ENCODE measurements at places on chromosomes 3 and 15.
A peak's percentile ranks its signal among the peaks of the same experiment; 100 is the strongest.

- no peak for DNase-seq
These were observed 117.3 kb upstream of the PRR20G start for GRCh38 chr3:127405010-127405598.

GRCh38 chr15:55221090-55222011 lies 24.6 kb upstream of the RSL24D1 start:
- DNase-seq: peak; percentile 57

GRCh38 chr3:37295925-37296324 lies 121.5 kb upstream of the LRRFIP2 start:
- no peak for DNase-seq

- DNase-seq: no peak
These were observed 535.8 kb downstream of the TBL1XR1 start for GRCh38 chr3:176661432-176661964.

DNA sequence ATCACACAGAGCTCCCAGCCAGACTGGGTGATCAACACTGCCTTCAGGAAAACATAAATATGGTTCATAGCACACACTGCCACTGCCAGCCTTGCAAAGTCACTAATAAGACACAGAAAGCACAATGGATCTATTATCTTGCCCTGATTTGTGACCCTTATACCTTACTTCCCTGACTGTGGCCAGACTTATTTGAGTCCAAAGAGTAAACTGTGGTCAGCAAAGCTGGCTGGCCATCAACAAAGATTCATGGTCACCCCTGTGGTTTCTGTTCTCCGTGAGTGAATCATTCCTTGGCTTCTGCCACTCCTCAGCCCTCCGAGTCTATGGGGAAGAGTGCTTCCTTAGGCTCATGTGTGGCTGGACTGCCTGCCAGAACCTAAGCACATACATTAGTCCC lies 437.7 kb downstream of the RAP2B start:
- DNase-seq: no peak

DNA sequence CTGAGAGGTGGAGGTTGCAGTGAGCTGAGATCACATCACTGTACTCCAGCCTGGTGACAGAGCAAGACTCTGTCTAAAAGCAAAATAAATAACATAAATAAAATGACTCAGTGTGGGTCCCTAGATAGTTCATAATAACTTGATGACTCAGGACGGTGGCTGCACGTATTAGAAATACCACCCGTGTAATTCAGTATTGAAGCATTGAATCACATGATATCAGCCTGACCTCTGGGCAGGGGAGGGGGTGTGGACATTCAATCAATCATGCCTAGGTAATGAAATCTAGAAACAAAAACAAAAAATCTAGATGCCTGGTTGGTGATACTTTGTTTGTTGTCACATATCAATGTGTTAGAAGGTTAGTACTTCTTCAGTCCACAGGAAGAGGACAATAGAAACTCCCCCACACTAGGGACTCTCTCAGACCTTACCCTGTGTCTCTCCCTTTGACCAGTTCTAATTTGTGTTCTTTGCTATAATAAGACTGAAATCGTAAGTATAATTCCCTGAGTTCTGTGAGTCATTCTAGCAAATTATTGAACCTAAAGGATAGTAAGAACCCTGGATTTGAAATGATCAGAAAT lies 177.3 kb downstream of the GAP43 start:
- no peak for DNase-seq

DNA sequence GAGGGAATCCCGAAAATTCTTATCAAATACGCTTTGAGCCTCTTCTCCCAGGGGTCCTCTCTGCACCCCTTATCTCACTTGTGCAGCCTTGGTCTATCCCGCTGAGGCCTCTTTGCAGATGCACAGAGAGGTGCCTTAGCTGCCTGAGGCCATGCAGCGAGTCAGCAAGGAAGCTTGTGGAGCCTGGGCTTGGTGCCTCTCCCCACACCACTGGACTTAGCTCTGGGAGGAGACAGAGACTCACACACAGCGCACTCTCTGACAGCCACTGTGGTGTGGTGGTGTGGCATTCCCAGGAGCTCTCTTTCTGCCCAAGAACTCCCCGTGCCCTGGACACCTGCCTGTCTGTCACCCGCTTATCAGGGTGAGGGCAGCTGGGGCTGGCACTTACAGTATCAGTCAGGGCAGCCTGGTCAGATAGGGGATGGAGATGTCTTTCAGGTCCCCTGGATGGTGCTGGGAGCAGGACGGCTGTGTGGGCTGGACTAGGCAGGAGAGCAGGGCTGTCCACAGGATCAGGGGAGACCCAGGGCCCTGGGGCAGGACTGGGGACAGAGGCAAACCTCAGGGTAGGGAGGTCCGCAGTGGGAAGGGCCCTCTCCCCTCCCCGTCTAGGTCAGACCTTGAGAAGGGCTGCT lies 10.2 kb upstream of the LINGO1 start:
- DNase-seq: no peak

DNA sequence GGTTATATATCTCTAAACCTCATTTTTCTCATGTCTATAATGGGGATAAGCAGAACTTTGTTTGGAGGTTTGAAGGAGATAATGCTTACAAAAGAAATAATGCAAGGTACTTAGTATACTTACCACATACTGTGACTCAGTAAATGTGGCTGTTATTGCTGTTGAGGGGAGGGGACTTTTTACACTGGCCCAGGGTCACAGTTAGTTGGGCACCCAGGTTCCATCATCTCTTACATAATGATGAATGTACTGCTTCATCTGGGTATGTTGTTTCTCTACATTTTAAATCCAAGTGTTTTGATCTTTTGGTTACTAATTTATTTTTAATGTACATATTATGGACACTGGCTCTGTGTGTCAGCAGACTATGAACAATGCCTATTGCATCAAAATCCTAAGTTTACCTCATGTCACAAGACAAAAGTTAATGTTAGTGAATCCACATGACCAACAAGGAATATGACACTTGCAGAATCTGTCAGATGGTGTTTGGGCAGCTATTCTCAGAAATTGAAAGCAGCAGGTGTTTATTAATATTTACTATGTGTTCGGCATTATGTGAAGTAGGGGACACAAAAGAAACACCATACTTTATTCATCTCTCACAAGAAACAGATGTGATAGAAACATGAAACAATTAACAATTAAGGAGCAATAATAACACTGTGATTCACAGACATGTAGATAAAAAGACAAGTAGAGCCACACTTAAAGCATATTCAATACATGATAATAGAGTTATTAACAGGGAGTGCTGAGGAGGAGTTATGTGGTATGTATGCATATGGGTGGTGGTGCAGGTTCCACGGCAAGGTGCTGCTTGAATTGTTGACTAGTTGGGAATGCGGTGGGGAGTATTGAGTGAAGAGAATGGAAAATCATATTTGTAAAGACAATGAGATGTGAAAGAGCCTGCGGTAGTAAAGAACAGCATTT lies 109.7 kb downstream of the GALK2 start:
- no peak for DNase-seq

GRCh38 chr3:124492824-124493223 lies 237.4 kb upstream of the UMPS start:
- no peak for DNase-seq

DNA sequence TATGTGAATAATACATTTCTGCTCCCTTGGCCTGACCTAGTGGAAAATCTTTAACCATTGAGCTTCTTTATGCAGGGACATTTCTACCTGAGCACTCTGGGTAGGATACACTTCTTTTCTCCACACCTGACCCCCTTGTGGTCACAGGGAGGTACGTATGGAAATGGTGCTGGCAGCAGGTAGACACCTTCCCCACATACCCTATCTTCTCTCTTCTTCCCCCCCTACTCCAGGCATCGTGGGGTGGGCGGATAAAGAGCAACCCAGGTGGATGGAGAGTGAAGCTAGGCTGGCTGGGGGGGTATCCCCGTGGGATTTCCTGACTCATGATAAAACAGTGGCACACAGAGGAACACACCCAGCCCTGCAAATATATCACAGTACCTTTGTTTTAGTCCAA lies 312.1 kb downstream of the ARRDC4 start:
- DNase-seq: no peak

DNA sequence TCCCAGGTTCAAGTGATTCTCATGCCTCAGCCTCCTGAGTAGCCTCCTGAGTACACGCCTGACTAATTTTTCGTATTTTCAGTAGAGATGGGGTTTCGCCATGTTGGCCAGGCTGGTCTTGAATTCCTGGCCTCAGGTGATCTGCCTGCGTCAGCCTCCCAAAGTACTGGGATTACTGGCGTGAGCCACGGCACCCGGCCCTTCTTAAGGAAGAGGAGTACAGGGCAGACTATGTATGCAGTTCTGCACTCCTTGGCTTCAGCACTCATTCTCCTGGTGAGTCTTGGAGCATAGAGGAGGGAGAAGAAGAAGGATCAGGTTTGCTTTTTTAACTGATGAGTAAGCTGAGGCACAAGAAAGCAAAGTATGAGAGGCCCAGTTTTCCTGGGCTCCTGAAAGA lies 99.8 kb upstream of the HACD2 start:
- no peak for DNase-seq

DNA sequence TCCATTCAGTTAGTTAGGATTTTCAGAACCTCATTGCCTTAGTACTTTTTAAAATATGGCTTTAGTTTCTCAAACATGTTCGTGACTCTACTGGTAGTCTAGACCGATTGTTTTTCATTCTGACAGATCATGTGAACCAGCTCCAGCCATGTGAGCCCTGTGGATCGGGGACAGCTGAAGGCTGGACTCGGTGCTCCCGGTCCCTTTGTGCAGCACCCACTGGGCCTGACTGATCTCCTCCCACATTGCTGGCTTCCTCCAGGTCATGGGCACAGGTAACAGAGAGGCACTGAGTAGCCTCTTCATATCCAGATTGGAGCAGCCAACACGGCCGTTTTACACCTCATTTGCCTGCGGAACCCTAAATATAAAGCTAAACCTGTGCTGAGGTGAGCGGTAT lies 30.5 kb downstream of the NIPA2 start:
- DNase-seq: no peak

GRCh38 chr3:24196526-24196925 lies 251.4 kb downstream of the NR1D2 start:
- no peak for DNase-seq

- no peak for DNase-seq
These were observed 427.4 kb downstream of the LPP start for GRCh38 chr3:188581365-188581764.

DNA sequence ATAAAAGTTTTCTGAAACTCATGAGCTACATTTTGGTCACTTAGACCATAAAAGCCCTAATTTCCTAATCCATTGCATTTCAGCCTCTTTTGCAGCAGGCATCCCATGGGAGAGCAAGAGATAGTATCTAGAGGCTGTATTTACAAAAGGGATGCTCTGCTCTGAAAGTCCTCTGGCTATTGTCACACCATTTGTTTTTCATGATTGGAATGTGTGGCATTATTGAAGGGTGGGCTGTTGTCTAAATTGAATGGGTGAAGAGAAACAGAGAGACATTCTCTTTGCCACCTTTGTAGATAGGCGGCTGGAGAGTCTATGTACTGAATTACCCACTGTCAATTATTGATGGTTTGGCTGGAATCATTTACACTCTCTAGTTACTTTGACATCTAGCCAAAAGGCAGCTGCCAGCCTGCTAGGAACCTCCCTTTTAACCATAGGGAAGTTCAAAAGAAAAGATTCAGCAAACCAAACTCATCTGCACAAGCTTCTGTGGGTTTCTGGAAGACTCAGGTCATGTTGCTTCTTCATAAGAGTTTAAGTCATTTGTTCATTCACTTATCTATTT lies 89.8 kb upstream of the RARB start:
- DNase-seq: no peak

GRCh38 chr15:96066852-96067495 lies 263.5 kb upstream of the NR2F2 start:
- DNase-seq: no peak

- DNase-seq: no peak
These were observed 323.4 kb downstream of the PTPRG start for GRCh38 chr3:61884794-61885193.

GRCh38 chr3:4714045-4714444 lies 220.9 kb downstream of the ITPR1 start:
- no peak for DNase-seq

DNA sequence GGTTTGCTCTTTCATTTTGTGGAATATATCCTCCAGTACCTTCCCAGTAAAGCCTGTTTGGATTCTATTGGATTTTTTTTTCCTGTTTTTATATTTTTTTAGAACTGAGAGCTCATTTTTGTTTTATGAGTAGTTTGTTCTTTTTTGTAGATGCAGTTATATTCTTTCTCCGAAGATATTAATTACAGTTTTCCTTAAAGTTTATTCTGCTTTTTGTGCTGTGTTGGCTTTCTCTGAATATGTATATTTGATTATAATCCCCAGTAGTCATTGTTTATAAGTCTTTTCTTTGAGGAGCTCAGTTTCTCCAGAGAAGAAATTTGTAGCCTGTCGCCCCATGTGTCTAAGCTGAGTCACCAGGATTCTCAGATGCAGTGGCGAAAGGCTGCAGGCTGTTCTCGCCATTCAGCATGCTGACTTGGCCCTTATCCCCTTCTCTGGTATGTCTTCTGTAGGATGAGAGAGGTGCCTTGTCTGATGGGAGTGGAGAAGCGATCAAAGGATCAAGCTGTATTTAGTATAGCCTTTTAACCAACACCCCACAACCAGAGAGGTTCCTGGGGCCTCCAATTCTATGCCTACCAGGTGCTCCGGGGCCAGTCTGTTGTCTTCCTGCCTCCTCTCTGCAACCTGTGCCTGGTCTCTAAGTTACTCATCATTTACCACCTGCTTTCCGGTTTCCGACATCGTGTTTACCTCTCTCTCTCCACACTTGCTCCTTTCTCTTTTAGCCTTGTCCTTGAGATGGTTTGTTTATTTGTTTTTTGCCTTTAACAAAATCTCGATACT lies 31.7 kb upstream of the MFSD1 start:
- DNase-seq: no peak

DNA sequence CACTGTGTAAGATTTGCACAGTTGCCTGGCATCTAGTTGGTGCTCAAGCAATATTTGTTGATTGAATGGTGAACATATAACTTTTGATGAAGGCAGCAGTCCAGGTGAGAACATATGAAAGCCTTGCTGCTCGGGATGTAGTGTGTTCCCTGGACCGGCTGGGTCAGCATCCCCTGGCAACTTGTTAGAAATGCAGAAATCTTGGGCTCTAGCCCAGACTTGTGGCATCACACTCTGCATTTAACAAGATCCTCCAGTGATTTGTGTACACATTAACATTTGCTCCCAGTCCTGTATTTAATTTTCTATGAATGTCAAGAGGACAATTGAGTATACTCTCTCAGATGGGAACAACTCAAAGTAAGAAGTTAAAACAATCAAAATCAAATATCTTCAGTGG lies 69.0 kb upstream of the SAMMSON start:
- no peak for DNase-seq

DNA sequence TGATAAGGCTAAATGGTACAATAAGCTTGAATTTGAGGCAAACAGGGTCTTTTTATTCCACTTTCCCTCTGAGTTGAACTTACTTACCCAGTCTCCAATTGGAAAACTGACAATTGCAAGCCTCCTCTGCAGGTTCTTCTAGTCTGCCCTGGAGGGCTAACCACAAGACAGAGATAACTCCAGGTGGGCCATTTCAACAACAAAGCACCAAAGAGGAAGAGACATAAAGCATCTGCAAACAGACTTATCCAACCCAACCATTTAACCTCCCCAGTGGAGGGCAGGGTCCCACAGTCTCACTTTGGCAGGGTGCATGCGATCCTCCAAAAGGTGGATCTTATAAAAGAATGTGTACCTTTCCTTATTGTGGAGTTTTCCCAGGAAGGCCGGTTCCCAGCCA lies 525.8 kb downstream of the DIPK2A start:
- DNase-seq: no peak
